Prostate gland (tissue), 2 donors: ENCODE measurements at places on chromosomes 16 and 17.

- no peak for DNase-seq
Measured at GRCh38 chr16:89050868-89051311, 42.8 kb upstream of the ACSF3 start.

DNA sequence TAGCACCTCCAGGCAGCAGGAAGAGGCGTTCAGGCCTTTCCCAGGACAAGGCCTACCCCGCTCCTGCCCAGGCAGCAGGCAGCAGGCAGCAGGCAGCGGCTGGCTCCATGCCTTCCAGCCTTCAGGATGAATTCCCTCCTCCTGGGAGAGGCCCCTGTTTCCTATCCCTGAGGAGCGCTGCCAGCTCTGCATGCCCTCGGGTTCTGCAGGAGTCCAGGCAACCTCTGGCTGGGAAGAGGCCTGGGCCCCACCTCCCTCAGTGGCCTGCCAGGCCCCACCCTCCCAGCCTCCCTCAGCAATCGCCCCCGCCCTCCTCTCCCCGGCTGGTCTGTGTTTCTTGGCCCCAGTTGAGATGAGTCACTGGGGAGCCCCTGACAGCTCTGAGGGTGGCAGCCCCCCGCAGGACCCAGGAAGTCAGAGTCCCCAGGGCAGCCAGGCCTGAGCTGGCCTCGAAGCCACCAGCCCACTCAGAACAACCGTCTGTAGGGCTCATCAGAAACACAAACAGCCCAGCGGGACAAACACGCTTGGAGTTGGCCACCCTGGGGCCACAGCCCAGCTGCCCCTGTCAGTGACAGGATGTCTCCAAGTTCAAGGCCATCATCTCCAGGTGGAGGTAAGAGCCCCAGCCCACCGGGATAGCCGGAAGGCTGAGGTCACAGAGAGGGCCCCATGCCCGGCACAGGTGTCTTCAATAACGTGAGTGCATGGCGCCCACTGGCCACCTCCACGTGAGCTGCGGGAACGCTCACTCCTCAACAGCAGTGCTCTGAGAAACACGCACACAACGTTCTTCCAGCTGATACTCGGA lies 39.5 kb upstream of the CIBAR2 start:
- peak; percentile 74 for DNase-seq

DNA sequence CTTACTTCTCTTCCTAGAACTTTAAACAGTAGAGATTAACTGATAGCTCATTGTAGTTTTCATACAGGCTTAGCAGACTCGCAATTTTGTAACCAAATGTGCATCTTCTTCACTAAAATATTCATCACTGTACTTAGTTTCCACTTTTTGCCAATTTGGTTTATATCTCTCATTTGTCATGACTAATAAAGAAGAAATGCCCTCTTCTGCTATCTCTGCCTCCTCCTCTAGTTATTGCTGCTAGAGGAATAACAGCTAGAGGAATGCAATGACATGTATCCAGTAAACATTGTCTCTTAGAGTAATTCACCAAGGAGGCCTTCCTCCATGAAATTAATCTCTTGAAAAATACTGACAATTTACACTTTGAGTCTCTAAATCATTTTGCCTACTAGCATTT lies 115.5 kb upstream of the COX10 start:
- DNase-seq, result no peak

GRCh38 chr17:80025796-80026195 lies 9.9 kb downstream of the TBC1D16 start:
- DNase-seq, result no peak

DNA sequence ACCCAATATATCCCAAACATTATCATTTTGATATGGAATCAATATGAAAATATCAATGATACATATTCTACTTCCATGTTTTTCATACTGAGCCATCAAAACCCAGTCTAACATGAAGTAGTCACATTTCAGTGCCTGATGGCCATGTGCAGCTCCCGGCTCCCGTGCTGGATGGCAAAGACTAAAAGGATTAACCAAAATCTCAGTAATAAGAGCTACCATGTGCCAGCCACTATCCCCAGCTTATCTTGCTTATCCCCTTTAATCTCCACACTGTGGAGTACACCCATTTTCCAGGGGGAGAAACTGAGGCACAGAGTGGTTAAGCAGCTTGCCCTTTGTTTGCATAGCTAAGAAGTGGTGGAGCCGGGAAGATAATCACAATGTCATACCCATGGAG lies 9.2 kb downstream of the CD300LG start:
- no peak for DNase-seq
